ENCODE measurements at places on chromosomes 3 and 15.

- no peak for DNase-seq
Measured at GRCh38 chr3:127041933-127042332, 59.0 kb downstream of the PLXNA1 start.

- DNase-seq: no peak
Measured at GRCh38 chr3:53817809-53818208, 28.4 kb downstream of the CHDH start.

GRCh38 chr3:138908846-138909245 lies 38.1 kb downstream of the FOXL2 start:
- no peak for DNase-seq

DNA sequence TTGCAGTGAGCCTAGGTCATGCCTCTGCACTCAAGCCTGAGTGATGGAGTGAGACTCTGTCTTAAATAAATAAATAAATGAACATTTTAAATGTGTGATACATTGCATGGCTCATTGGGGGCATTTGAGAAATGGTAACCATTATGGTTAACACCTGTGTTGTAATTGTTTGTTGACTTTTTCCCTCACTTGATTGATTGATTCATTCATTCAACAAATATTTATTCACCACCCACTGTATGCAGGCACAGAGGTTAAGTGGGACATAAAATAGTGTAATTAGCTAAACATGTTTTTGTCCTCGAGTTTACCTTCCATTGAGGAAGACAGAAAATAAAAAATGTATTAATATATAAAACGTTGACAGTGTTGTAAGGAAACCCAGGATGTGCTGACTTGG lies 127.1 kb upstream of the ANKRD28 start:
- no peak for DNase-seq

- DNase-seq: no peak
Measured at GRCh38 chr3:183664913-183665381, 29.5 kb downstream of the KLHL24 start.

DNA sequence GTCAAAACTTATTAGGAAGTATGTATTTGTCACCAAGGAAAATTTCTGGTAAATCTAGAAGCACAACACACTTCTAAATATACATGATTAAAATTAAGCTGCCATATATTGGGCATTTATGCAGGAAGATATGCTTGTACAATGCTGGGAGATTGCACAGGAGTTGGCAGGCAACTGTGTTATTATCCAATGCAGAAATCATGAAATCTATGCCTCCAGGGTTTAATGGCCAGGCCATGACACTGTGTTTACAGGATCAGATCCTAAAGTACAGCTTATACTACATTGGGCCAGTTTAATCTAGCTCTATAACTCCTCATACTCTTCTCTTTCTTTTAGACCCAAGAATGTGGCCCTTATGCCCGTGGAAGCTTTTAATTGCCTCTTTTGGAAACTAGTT lies 391.4 kb upstream of the DPH6 start:
- no peak for DNase-seq

GRCh38 chr3:114058646-114059045 lies 2.1 kb downstream of the QTRT2 start:
- DNase-seq: no peak

- DNase-seq: no peak
Measured at GRCh38 chr3:31219131-31219843, 313.4 kb upstream of the STT3B start.
